ENCODE measurements at places on chromosomes 2 and 18.

GRCh38 chr2:169877398-169877797, 50.1 kb downstream of the UBR3 start:
- DNase-seq = no peak

GRCh38 chr2:222884114-222884771, 23.4 kb downstream of the ACSL3 start:
- DNase-seq = no peak

- no peak for DNase-seq
Measured at GRCh38 chr2:33436083-33436482, 40.4 kb upstream of the RASGRP3 start.

- DNase-seq = no peak
Measured at GRCh38 chr2:102224824-102225739, 38.3 kb downstream of the IL1RL2 start.

- no peak for DNase-seq
Measured at GRCh38 chr2:232809349-232810124, 33.2 kb upstream of the KCNJ13 start.

DNA sequence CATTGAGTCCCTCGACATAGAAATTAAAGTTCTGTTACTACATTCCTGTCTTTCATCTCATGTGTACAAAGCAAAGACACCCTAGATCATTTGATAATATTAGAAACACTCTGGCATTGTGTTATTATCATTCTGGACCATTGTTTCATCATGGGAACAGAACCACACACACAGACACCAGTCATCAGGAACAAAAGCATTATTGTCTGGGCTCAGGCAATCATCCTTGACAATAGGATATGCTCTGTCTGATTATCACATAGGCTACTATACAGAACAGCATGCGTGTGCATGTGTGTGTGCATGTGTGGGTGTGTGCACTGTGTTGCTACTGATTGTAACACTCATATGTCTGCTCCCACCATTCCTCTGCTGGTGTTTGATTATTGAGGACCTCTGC, 242.5 kb downstream of the SH3BP4 start:
- DNase-seq = no peak

DNA sequence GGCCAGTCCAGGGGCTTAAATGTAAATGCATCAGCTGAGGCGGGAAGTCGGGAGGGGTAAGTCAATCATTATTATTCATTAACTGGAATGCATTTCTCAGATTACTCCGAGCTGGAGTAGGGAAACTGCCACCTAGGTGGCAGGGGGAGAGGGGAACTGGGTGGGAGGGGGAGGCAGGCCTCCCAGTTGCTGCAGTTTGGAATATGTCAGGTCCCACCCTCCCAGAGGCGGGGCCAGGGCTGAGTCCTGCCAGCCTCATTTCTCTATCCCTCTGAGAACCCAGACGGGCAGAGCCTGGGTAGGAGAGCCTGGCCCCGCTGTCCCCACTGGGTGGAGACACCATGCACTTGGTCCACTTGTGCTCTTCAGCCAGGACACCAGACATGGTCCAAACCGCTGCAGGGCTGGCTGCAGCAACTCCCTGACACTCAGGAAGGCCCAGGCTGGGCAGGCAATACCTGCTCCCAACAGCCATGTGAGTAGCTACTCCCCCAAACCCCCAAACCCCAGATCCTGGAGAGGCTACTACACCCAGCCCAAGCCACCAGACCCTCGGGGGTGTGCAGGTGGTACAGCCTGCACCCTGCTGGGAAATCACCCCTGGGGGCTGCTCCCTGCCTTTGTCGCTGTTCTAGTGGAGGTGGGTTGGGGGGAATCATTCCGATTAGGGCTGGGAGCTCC, at the start of gene GPBAR1:
Gene GPBAR1, plus strand, starts transcription at position 274 of the 681 bp plus-strand sequence. CDS start 1,710 bp downstream, outside the sequence.
- DNase-seq = no peak

DNA sequence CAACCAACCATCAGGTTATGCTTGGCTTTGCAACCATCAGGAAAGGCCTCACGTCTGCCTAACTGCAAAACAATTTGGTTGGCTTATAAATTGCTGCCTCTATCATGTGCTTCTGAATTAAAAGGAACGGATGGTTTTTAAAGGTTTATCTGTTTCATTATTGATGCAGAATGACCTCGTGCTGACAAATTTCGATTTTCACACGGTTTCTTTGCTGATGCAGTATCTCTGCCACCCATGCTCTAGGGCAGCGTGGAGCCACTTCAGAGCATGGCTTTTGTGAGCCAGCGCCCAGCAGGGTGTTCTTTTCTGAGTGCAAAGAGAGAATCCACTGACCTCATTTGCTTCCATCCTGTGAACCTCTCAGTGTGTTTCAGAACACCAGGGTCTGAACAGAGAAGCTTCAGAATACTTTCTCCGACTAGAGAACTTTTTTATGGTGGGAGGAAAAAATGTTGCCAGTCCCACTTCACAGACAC, 143.1 kb upstream of the L3MBTL4 start:
- DNase-seq = no peak

DNA sequence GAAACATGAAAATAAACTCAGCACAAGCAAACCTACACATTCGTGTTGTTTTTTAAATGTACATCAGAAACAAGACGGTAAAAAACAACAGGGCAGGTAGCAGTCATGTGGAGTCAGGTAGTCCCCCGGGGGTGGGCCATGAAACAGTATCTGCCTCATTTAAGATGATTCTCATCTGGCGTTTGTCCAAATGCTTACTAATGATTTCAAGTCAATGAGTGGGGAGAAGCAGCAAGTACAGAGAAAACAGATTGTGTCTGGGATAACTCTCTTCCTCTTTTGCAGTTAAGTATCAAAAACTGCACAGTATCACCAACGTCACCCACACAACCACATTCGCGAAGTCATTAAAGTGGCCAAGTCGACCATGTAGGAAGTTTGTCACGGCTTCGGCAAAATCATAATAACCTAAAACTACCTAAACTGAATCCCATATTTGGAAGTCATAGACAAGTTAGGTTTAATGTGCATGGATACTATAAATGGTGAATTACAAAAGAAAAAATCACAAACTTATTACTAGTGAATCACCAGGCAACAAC, 1.3 kb downstream of the LAPTM4A start:
- no peak for DNase-seq

GRCh38 chr2:70104231-70105111, 17.2 kb downstream of the PCBP1 start:
- DNase-seq = peak; percentile 35

DNA sequence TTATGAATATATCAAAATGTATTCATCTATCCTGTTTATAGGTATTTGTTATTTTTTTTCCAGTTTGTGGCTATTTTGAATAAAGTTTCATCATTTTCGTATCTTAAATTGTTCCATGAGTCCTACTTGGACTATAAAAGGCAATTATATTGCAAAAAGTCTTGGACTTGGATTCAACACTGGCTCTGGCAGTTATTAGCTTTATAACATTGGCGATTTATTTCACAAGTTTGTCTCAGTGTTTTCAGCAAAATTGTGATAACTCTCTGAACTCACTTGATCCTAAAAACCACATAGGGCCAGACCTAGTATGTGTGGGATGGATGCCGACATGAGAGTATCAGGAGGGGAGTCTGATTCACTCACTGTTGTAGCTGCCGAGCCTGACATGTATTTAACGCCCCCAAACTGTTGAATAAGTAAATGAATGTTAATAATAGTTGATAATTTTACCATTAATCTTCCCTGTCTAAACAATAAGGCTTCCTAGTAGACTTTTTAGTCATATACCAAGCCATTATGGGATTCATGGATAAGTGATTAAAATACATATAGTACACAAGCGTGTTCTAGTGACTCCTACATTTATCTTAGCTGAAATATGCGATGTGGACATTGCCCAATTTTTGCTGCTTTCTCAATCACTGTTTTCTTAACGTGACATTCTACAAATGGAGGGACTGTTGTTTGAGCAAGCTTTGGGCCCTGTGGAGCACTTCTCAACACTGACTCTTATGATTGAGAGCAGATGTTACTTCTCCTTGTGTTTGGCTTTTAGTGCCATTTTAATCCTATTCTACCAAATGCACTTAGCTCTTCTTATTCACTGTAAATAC, 907.6 kb downstream of the EPHA4 start:
- DNase-seq = no peak

GRCh38 chr18:75502286-75502685, 74.8 kb upstream of the SMIM21 start:
- DNase-seq = no peak

GRCh38 chr18:6056171-6056910, 161.0 kb upstream of the TMEM200C start:
- no peak for DNase-seq

DNA sequence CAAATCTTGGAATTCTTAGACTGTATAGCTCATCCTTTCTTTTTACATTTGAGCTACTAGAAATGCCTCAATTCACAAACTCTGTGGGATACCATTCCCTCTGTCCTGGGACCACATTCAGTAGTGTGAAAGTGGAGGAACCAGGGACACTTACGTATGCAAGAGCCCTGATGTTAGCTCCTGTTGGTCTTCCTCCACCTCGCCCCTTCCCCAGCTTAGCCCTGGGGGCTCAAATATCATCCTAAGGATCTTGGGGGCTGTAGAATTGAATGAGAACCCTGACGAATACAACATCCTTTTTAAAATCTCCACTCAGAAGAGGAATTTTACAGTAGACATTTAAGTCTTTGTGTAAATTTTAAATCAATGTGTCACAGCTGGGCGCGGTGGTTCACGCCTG, 65.2 kb upstream of the RAPH1 start:
- no peak for DNase-seq

- no peak for DNase-seq
Measured at GRCh38 chr2:154142480-154142879, 270.8 kb downstream of the GALNT13 start.

DNA sequence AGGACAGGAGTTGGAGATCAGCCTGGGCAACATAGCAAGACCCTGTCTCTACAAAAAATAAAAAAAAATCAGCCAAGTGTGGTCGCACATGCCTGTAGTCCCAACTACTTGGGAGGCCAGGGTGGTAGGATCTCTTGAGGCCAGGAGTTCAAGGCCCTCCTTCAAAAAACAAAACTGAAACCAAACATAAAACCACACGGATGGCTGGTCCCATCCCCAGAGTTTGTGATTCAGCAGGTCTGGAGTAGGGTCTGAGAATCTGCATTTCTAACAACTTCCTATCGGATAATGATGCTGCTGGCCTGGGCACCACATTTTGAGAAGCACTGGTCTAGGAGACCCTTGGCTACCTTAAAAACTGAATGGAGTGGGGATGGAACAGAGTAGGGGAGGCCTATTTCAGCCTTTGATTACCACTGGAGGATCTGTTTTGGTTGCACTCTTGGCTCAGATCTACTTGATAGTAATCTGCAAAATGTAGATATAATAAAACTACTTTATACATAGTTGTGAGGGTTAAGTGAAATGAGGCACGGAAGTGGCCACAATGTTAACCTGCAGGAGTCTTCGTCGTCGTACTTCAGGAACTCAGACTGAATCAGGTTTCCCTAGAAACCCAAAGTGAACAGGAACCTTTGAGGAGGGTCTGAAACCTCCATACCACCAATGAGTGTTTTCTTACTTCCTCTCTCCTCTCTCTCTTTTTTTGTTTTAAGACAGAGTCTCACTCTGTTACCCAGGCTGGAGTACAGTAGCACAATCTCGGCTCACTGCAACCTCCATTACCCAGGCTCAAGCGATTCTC, 25.5 kb upstream of the NFE2L2 start:
- DNase-seq = no peak

DNA sequence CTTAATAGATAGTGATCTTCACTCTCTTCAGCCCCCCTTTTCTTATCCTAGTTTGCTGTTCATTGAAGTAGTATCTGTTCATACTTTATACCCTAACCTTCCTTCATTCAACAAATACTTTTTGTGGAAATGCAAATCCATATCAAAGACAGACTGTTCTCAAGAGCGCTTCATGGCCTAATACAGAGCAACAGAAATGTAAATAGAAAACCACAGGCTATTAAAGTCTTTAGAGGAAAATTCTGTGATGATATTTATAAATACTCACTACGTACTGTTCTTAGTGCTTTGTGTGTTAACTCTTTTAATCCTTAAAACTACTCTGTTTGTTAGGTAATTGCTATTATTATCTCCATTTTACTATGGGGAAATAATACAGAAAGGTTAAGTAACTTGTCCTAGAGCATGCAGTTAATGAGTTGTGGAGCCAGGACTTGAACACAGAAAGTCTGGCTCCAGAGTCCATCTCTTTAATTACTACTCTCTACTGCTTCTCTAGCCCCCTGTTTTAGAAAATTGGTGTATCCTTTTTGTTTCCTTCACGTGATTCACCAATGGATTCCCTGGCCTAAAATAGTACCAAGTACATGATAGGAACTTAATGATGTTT, 2.9 kb downstream of the MDH1 start:
- no peak for DNase-seq

- no peak for DNase-seq
Measured at GRCh38 chr2:100580367-100581276, 17.8 kb downstream of the PDCL3 start.

GRCh38 chr2:27186613-27187345, 25.1 kb upstream of the ATRAID start:
- no peak for DNase-seq

GRCh38 chr2:9326975-9327374, 96.4 kb downstream of the ITGB1BP1 start:
- no peak for DNase-seq

- no peak for DNase-seq
Measured at GRCh38 chr2:177908182-177908581, 164.4 kb downstream of the PDE11A start.

GRCh38 chr2:60260639-60261296, 292.7 kb downstream of the BCL11A start:
- no peak for DNase-seq

DNA sequence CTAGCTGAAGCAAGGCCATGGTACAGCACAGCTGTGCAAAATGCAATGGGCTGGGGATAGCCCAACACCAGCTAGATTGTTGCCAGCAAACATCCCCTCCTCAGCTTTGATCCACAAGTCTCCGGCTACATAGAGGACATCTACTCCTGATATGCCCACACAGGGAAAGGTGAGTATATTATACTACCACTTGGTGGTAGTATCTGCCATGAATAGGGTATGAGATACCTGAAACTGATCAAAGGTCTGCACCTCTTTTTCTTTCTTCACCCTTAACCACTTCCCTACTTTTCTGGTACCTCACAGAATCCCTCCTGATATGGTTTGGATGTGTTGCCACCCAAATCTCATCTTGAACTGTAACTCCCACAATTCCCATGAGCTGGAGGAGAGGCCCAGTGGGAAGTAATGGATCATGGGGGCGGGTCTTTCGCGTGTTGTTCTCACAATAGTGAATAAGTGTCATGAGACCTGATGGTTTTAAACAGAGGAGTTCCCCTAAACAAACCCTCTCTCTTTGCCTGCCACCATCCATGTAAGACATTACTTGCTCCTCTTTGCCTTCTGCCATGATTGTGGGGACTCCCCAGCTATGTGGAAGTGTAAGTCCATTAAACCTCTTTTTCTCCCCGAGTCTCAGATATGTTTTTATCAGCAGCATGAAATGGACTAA, 279.6 kb downstream of the TXNL1 start:
- DNase-seq = no peak

GRCh38 chr18:65347446-65347845, 403.4 kb upstream of the CDH7 start:
- no peak for DNase-seq

- DNase-seq = no peak
Measured at GRCh38 chr2:209549589-209549988, 125.7 kb downstream of the MAP2 start.
